Stimulated activated CD4-positive, alpha-beta T cell treated with anti-CD3 and anti-CD28 coated beads, Interleukin-15, amount 100 ng/mL, for 1 hour (primary cell): ENCODE measurements at places on chromosomes 5 and 9.

DNA sequence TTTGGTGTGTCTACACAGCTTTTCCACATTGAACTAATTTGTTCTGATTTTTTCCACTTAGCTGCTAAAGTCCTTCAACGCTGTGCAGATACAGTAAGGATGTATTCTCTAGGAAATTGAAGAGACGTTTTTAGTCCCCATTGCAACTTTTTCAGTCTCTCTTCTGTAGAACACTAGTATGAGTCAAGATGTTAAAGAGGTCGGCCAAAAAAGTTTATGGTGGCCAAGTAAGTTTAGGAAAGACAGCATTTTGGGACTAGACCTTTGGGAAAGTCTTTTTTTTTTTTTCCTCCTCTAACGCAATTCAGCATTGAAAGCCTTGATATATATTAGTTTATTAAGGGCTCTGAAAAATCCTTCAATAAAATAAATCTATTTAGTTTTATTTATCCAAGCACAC, 243.5 kb upstream of the FBXL7 start:
- no peak for DNase-seq

DNA sequence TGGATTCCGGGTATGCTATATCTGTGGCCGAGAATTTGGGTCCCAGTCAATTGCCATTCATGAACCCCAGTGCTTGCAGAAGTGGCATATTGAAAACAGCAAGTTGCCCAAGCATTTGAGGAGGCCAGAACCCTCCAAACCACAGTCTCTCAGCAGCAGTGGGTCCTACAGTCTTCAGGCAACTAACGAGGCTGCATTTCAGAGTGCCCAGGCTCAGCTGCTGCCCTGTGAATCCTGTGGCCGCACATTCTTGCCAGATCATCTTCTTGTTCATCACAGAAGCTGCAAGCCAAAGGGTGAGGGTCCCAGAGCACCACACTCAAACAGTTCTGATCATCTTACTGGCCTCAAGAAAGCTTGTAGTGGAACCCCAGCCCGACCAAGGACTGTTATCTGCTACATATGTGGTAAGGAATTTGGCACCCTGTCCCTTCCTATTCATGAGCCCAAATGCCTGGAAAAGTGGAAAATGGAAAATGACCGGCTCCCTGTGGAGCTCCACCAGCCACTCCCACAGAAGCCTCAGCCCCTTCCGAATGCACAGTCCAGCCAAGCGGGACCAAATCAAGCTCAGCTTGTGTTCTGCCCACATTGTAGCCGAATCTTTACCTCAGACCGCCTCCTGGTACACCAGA, 23.0 kb downstream of the ZNF474 start:
- no peak for DNase-seq

DNA sequence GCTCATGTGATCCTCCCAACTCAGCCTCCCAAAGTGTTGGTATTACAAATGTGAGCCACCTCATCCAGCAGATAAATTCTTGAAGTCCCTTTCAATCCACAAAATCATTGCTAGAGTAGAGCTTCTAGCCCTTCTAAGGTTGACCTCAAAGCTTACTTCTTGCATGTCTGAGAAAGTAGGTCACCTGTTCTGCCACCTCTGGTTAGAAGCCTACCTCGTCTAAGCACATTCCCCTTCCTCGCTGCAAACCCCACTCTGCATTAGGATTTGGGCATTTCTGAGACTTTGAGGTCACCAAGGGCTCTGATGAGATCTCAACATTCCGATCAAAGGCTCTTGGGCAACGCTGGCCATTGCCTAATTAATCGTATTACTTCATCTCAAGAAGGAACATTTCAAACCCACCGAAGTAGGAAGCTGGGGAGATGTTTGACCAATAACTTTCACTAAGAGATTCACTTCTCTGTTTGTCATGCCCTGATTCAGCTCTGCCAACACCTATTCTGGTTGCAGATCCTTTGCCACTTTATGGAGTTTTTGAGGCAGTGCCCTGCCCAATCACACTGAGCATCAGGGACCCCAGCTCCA, 8.6 kb downstream of the ADAM19 start:
- no peak for DNase-seq

DNA sequence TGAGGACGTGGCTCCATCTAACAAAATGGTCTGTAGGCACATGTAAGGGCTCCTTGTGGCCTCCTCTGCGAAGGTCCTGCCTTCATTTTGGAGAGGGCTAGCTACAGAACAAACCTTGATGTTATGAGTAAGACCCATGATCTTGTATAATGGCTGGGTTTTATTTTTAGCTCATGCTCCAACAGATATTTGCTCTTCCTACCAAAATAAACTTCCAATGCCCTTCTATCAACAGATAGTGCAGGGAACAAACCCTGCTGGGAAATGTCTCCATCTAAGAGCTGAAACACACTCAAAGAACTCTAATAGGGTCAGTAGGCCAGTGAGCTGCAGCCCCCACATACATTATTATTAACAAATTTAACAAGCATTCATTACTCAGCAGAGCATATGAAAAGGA, 189.5 kb downstream of the LURAP1L start:
- no peak for DNase-seq

GRCh38 chr5:168780888-168781287, 201.7 kb upstream of the PANK3 start:
- DNase-seq: no peak

DNA sequence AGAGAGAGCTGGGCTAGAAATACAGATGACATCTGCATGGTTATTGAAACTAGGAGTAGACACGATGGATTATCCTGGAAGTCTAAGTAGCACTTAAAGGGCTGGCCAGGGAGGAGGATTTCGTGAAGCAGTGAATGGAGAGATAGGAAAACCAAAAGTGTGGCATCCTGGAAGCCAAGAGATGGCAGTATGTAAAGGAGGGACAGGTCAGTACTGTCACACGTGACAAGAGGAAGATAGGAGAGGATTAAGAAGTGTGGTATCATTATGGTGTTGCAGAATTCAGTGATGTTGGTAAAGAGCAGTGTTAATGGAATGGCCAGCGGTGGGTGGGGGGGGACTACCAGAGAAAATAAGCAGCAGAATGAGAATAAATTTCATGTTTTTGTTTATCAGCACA, 11.7 kb downstream of the RAD23B start:
- DNase-seq: no peak

- DNase-seq: no peak
Observed at GRCh38 chr9:6109986-6110385, 94.6 kb upstream of the RANBP6 start.

GRCh38 chr5:98248949-98249348, 524.5 kb upstream of the RGMB start:
- no peak for DNase-seq

- DNase-seq: no peak
Observed at GRCh38 chr5:154309371-154309745, 118.8 kb downstream of the GALNT10 start.
